ENCODE measurements at places on chromosomes 1 and 21. TPM values are rescaled to one million over a fixed set of nuclear protein-coding genes. Genes with fewer than 3 reads are reported as not detected.

DNA sequence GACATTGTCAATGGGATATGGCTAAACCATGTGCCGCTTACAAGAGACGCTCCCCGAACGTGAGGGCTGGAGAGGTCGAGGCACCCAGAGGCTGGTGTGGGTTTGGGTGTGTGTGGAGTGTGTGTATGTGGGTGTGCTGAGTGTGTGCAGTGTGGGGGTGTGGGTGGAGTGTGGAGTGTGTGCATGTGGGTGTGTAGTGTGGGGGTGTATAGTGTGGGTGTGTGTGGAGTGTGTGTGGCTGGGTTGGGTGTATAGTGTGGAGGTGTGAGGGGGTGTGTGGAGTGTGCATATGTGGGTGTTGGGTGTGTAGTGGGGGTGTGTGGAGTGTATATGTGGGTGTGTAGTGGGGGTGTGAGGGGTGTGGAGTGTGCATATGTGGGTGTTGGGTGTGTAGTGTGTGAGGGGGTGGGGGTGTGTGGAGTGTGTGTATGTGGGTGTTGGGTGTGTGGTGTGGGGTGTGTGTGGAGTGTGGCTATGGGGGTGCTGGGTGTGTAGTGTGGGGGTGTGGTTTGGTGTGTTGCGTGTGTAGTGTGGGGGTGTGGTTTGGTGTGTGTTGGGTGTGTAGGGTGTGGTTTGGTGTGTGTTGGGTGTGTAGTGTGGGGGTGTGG lies 42.2 kb downstream of the SLC19A1 start:
- no peak for DNase-seq

GRCh38 chr1:44801491-44802305 lies 1.5 kb downstream of the PLK3 start:
- no peak for DNase-seq

DNA sequence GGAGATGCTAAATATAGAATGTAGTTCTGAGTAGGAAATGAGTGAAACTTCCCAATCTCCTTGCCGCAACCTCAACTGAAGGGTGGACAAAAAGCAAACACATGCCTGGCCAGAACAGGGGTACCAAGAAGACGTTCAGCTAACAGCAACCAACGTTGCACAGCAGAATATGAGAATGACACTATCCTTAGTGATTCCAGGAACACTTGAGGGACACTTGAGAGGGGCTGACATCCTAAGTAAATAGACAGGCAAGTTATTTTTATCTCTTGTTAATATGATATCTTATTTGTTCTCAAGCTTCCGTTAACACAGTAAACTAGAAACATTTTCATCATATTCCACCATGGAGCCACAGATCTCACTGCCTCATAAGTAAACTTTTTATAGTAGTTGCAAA lies 908 bp downstream of the KRTAP19-1 start:
- no peak for DNase-seq

DNA sequence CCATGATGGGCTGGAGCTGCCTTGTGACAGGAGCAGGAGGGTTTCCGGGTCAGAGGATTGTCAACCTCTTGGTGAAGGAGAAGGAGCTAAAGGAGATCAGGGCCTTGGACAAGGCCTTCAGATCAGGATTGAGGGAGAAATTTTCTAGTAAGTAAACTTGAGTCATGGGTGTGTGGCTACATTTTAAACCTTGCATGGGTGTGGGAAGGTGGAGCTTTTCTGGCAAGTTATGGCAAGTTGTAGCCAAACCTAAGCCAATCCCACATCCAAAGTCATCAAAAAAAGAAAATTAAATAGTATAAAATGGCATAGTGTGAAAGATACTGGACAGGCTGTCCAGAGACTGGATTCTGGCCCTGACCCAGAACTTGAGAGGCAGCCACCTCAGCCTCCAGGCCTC lies 39.8 kb upstream of the HSD3B1 start:
- no peak for DNase-seq

DNA sequence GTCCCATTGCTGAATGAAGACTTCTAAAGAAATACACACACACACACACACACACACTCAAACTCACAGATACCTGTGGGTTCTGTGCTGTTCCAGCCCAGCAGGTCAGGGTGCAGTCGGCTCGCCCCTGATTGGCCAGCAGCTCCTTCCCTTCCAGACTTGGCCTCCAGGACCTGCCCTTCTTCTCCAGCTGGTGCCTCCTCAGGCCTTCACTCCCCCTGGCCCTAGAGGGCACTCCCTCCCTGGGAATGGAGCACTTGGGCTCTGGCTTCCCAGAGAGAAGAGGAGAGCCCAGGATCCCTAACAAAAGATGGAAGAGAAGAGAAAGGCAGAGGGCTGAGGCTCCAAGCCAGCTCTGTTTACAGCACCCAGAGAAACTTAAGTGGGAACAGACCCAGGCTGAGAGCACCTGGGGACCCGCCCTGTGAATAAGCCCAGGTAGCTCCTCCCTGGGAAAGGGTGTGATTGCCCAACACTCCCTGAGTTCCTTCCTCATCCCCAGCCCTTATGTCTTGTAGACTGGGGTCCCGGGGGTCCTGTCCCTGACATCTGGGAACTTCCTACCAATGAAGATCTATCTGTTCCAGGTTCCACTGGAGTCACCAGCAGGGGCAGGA lies at the start of gene PGLYRP3:
PGLYRP3 (minus strand) TSS at position 383 of the 617 bp plus-strand sequence. CDS start 2,287 bp downstream, outside the sequence.
- no peak for DNase-seq

GRCh38 chr1:78561856-78562255 lies 58.4 kb upstream of the IFI44L start:
- no peak for DNase-seq

- no peak for DNase-seq
Observed at GRCh38 chr1:95095833-95096217, 21.3 kb upstream of the TLCD4 start.

GRCh38 chr1:3775490-3776230 lies 3.1 kb downstream of the SMIM1 start:
- DNase-seq = peak; percentile 71

DNA sequence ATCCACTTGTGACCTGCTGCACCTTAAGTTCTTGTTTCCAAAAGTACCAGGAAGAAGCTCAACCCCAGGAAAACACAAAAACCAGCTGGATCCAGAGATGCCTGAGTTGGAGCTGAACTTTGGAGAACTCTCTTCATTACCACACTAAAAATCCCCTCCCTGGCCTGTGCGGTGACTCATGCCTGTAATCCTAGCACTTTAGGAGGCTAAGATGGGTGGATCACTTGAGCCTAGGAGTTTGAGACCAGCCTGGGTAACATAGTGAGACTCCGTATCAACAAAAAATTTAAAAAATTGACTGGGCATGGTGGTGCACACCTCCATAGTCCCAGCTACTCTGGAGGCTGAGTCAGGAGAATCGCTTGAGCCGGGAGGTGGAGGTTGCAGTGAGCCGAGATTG lies 6.2 kb downstream of the MAP1LC3C start:
- DNase-seq = no peak

DNA sequence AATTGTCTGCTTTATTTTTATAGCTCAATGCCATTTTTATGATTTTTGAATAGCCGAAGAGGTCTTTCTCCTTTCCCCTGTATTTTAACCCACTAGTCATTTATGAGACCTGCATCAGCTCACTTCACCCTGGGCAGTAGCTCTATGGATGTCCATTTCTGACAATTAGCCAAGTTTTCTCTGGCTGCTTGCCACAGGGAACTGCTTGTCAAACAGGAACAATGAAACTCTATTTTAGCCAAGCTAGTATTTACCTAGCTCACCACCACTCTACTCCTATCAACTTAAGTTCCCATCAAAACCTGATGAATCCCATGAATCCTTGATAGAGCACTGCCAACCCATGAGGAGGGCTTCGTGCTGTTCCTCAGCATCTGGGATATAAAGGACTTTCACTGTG lies 406.7 kb downstream of the RWDD3 start:
- DNase-seq = no peak

DNA sequence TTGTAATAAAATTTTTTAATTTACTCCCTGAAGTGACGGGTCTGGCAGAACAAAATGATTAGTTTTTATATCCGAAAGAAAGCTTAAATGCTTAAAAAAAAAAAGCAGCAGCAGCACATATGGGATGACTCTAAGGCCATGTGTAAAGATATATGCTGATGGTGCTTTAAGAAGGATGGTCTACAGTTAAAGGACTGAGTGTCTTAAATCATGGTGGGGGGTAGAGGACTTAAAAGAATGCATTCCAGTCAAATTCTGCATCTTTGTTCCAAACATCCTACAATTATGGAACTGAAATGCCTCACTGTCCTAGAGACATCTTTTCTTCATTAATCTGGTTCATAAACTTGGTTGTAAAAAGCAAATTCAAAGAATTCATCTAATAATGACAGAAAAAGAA lies 7.0 kb downstream of the KDM5B start:
- DNase-seq = no peak

DNA sequence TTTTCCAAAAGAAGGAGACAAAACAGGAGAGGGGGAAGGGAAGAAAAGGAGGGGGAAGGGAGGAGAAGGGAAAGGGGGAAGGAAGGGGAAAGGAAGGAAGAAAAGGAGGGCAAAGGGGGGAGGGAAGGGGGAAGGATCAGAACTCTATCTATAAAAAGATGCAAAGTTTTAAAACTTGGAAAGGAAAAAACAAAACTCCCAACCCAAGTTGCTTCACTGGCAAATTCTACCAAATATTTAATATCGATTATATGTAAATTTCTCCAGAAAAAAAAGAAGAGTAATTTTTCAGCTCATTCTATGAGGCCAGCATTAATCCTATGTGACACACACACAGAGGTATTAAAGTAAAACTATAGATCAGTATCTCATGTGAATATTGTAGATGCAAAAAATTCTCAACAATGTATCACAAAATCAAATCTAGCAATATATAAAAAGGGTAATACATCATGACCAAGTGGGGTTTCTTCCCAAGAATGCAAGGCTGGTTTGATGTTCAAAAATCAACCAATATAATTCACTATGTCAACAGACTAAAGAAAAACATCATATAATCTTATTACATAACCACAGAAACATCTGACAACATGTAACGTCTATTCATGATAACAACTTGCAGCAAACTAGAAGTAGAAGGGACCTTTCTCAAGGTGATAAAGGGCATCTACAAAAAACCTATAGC lies 57.9 kb downstream of the MAN1A2 start:
- DNase-seq = no peak

- no peak for DNase-seq
Observed at GRCh38 chr1:53409695-53410094, 49.5 kb upstream of the DMRTB1 start.

GRCh38 chr1:172774561-172774960 lies 115.7 kb downstream of the FASLG start:
- DNase-seq = no peak

DNA sequence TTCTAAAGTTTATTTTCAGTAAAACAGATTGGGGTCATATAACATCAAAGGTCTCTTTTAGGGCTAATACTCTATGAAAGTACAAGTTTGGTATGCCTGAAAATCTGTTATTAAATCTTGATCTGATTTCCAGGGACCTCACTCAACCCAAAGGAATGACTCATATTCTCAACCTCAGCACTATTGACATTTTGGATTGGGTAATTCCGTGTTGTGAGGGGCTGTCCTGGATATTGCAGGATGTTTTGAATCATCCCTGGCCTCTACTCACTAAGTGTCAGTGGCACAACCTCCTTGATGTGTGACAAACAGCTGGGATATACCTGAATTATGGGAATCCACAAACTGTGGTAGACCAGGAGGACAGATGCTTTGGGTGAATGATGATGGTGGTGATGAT lies 51.5 kb upstream of the CYP2J2 start:
- no peak for DNase-seq

- peak; percentile 72 for DNase-seq
Observed at GRCh38 chr21:34845521-34846451, 177.0 kb downstream of the CLIC6 start.

DNA sequence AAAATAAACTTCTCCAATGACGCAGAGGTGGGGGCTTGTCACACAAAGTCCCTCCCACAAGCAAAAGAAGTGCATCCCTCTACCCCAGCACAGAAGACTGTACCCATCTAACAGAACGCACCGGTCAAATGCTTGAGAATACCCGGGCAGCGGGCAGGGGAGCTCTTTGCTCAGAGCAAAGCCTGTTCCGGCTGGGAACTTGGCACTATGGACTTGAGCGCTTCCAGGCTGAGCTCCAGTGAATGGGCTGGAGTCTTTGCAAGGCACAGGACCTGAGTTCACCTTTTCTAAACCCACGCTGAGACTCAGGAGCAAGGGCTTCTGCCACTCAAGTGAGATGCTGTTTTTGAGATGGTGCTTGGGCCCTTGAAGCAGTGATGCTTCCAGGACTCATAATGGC lies 20.3 kb downstream of the RHBG start:
- no peak for DNase-seq

FAM151A gene
- not detected for total RNA-seq

GATAD2B gene
- total RNA-seq = 81.5 TPM

S100A10 gene
- 405 TPM for total RNA-seq

SMIM34 gene
- not detected for total RNA-seq
